ELF-1 (cell line): ENCODE measurements at places on chromosomes 1 and 21.

DNA sequence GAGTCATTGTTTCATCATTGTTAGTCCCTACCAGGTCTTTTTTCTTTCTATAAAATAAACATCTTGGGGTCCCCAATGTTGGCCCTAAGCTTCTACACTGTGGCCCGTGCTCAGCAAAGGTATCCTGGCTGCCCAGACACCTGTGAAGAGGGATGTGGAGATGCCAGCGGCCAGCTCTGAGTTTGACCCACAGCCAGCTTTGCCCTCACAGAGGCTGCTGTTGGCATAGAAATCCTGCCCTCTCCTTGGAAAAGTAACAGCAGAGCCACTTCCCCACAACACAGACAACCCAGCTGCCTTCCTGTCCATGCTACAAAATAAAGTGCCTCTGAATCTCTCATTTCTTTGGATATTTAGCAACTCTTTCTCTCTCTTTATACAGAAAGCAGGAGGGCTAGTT lies 6.0 kb downstream of the TRIM62 start:
- DNase-seq: no peak

- no peak for DNase-seq
Observed at GRCh38 chr1:231887866-231888265, 261.3 kb downstream of the DISC1 start.

GRCh38 chr1:56077206-56077605 lies 502.2 kb downstream of the PLPP3 start:
- DNase-seq: no peak

- no peak for DNase-seq
Observed at GRCh38 chr1:244590670-244591069, 62.3 kb upstream of the DESI2 start.

DNA sequence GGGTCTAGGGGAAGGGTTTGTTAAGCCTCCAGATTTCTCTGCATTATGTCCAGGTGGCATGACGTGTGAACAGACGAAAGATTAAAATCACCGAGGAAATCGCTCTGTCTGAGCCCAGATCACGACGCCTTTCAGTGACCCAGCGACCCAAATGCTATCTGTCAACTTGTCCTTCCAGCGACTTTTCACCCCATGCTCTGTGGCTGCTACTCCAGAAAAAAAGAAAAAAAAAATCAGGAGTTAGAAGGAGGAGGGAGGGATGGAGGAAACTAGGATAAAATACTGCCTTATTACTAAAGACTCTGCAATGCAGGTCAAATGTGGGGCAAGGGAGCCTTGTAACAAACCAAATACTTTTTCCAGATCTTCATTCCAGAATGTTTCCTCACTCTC lies 352.0 kb downstream of the NUF2 start:
- no peak for DNase-seq

- DNase-seq: peak; percentile 25
Observed at GRCh38 chr1:111099289-111099688, 40.6 kb downstream of the DRAM2 start.

GRCh38 chr1:54814571-54814970 lies 13.4 kb upstream of the TTC22 start:
- DNase-seq: no peak

DNA sequence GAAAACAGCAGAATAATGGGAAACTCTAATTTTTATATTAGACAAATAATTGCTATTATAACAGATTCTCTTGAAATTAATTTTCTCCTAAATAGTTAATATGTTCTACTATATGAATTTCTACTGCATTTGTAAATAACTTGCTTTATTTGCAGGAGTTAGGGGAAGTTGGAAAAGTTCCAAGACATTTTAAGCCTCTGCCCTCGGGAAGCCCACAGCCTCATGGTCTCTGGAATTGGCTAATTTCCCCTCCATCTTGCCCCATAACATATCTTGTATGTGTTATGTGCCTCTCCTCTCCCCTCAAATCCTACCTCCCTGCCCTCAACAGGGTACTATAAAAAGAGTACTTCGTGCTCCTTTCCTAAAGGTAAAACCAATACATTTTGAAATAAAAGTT lies 271.4 kb upstream of the NR5A2 start:
- DNase-seq: no peak

GRCh38 chr1:96416111-96416595 lies 305.4 kb upstream of the PTBP2 start:
- DNase-seq: no peak

- no peak for DNase-seq
Observed at GRCh38 chr1:175408986-175409385, 216.4 kb upstream of the KIAA0040 start.

DNA sequence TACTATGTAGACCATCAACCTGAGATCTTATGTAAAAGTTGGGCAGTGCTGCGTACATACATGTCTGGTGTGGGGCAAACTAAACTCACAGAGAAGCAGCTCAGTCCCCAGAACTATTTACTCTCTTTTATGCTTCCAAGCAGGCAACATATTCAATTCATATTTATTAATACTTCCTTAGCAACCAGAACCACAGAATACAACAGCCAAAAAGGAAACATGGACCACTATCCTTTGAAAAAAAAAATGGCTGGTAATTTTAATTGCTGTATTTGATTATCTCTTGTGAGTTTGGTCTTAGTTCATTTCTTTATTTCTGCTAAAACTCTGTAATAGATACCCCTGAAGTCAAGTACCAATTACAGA lies 1.5 kb upstream of the PPP1R15B start:
- no peak for DNase-seq

- no peak for DNase-seq
Observed at GRCh38 chr1:200153277-200154055, 126.0 kb downstream of the NR5A2 start.

GRCh38 chr1:185373813-185374529 lies 56.9 kb upstream of the IVNS1ABP start:
- no peak for DNase-seq

- DNase-seq: no peak
Observed at GRCh38 chr1:94345148-94345721, 73.0 kb upstream of the ABCD3 start.

- no peak for DNase-seq
Observed at GRCh38 chr1:213423605-213424004, 372.6 kb downstream of the RPS6KC1 start.

DNA sequence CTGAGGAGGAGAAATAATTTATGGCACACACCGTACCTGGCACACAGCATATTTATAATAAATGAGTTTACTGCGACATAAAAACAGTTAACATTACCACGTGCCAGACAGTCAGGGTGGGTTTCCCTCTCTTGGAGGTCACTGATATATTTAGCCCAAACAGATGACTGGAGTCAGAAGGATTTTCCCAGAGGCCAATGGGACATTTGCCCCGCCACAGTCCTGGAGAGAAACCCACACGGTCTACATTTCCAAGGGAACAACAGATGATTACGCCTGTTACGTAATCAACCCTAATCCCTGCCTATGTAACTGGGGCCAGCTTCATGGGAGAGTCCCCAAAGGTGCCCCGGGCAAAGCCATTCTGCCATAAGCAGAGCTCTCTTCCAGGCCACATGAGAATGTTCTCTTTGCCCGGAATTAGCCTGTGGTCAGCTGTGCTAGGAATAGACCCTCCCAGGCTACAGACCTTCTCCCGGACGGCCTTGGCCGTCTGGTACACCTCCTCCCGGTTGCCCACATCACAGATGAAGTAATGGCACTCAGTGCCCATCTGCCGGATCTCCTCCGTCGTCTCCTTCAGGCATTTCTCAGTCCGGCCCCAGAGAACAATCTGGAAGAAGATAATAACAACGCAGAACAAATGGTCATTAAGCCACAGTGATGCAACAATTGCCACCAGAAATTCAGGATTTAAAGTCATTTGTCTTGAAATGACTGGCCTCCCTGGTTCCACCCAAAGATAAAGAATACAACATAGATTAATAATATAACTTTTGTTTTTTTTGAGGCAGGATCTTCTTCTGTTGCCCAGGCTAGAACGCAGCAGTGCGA lies 37.7 kb downstream of the DHRS3 start:
- no peak for DNase-seq

GRCh38 chr1:208107425-208108212 lies 136.6 kb downstream of the PLXNA2 start:
- peak; percentile 58 for DNase-seq

GRCh38 chr1:202848191-202848542 lies 37.4 kb downstream of the PCAT6 start:
- no peak for DNase-seq

DNA sequence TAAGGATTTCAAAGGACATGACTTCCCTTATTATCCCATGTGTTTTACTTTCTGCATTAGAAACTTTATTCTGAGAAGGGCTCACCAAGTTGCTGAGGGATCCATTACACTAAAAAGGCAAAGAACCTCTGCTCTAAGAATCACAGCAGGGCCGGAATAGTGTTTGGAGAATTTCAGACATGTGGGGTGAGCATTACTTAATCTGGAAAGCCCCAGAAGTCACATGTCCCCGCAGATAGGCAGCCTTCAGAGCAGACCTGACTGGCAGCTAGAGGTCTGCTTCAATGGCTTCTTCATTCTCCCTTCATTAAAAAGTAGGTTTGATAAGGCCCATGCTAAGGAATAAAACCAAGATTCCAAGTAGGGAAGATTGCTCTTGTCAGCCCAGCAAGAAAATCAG lies 52.6 kb upstream of the RBM15 start:
- no peak for DNase-seq

- no peak for DNase-seq
Observed at GRCh38 chr1:22309572-22309971, 142.1 kb upstream of the ZBTB40 start.

DNA sequence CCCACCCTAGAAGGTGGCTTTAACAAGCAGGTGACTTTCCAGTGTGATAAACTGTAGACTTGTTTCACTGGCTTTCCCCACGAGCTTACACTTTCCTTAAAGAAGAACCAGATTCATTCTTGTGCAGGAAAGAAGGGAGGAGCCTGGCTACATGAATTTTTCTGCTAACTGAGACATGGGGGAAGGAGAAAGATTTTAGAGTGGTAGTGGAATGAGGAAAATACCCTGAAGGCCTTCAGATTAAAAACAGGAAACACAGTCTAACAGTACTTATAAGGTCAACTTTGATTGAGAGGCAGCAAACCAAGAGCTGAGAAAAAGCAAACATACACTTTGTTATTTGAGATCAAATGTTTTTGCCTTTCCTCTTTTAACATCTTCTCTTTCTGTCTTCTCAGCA lies 640.9 kb upstream of the PLXNA2 start:
- DNase-seq: no peak

- no peak for DNase-seq
Observed at GRCh38 chr1:5864256-5864655, 128.0 kb downstream of the NPHP4 start.

DNA sequence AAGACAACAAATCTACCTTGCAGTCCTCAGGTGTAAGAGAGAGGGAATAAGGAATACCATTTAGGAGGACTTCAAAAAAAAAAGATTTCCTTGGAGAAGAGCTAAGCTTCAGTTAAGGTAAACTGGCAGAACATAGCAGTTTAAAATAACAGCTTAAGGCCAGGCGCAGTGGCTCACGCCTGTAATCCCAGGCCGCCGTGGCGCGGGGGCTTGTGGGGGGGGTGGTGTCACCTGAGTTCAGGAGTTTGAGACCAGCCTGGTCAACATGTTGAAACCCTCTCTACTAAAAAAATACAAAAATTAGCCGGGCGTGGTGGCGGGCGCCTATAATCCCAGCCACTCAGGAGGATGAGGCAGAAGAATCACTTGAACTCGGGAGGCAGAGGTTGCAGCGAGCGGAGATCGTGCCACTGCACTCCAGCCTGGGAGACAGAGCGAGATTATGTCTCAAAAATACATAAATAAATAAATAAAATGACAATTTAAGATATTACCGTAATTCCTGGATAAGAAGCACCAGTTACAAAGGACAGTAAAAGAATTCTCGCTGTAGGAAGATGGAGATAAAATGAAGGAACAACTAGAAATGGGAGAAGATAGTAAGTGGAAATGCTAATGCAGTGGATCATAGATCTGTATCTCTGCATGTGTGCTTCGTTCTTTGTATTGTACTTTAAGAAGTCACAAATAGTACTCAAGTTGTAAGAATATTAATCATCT lies 1140.2 kb downstream of the NCAM2 start:
- DNase-seq: no peak

DNA sequence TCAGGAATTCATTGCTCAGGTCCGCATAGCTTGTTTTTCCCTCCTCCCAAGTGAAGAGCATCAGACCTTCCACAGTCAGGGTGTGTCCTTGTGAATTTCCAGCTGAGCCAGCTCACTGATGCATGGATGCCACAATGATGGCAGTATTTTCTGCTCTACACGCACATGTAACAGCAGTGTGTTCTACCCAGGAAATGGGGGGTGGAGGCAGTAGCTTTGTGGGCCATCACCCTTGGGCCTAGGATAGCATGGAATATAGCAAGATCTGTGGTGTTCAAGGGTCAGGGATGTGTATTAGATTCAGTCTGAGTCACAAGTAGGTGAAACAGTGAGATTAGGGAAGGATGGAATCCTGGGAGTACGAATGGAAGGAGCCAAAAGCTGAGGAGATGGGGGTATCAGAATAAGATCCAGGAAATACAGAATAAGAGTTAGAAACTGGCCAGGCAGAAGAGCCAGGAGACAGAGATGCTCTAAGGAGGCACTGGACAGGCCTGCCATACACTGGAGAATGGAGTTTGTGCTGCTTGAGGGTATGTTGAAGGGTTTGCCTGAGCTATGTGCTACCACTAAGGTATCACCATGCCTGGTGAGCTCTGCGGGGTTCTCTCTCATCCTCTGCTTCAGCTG lies 90.6 kb upstream of the CNIH3 start:
- DNase-seq: no peak

GRCh38 chr1:215544566-215544965 lies 22.5 kb upstream of the KCTD3 start:
- DNase-seq: no peak

DNA sequence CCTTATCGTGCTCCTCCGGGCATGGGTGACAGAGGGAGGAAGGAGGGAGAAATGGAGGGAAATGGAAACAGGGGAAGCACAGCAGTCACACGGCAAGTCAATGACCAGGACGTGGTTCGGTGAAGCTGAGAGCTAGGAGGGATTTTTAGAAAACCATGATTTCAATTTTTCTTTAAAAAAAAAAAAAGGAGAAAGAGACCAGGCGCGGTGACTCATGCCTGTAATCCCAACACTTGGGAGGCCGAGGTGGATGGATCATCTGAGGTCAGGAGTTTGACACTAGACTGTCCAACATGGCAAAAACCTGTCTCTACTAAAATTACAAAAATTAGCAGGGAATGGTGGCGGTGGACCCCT lies 776 bp upstream of the TNFRSF9 start:
- no peak for DNase-seq

- peak; percentile 4 for DNase-seq
Observed at GRCh38 chr1:185074307-185074706, 28.9 kb downstream of the RNF2 start.
